ENCODE measurements at places on chromosomes 6 and 20.

DNA sequence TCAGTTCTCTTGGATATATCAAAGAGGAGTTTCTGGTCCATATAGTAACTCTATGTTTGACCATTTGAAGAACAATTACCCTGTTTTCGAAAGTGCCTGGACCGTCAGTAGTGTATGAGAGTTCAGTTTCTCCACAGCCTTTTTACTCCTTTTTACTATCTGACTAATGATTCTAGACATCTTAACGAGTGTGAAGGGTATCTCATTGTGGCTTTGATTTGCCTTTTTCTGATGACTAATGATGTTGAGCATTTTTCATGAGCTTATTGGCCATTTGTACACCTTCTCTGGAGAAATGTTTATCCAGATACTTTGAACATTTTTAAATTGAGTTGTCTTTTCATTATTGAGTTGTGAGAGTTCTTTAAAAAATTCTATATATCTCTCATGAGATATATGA, 114.9 kb upstream of the ATXN1 start:
- no peak for DNase-seq

DNA sequence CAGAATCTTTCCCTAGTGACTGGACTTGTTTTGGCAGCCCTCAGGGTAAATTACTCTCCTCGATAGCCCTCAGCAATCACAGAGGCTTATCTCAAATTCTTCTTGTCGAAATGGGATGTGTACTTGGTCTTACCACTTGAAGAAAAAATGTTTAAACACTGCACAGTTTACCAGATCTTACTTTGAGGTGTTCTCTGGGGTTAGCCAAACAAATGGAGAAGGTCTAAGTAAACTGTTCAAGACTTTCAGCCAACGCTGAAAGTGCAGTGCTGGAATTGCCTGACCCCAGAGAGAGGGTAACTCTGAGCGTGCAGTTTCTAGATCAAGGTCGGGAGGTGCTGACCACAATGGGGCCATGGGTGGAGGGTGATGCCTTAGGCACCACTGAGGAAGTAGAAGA, 39.2 kb downstream of the MYLIP start:
- DNase-seq = no peak

DNA sequence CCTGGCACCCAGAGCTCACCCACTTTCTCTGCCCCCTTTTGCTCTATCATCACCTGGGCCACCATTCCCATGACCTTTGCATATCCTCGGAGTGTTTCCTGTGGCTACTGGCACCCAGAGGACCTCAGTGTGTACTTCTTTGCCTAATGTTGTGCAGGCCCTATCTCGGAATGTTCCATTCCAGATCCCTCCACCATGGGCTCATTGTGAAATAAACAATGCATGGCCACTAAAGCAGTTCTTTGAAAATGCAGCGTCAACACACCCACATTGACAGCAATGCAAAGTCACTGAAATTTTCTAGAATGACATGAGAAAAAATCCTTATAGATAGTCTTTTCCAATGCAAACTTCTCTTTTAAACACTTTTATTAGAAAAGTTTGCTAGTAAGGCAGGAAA, 72.9 kb upstream of the AGPAT4 start:
- DNase-seq = no peak

GRCh38 chr6:110661414-110661813, 153.9 kb downstream of the CDK19 start:
- no peak for DNase-seq

DNA sequence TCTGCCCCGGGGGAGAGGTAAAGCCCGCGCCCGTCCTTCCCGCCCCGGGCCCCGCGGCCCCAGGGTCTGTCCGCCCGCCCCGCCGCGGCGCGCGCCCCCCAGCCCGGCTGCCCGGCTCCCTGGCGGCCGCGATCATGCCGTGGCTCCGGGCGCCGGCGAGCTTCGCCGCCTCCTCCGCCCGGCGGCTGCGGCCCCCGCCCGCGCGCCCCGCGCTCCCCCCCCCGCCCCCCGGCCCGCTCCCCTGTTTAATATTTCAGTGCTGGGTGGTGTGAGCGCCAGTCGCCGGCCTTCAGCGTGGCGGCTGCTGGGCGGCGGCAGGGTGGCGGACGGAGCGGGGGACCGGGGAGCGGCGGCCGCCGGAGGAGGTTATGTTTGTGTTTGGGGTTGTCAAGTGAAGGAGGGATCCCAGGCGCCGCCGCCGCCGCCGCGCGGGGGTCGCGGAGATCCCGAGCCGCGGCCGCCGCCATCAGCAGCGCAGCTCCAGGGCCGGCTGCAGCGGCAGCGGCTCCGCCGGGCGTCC, at the start of gene HIVEP1:
Gene HIVEP1, plus strand, starts transcription at position 275 of the 520 bp plus-strand sequence. CDS start 3,317 bp downstream, outside the sequence.
- DNase-seq = no peak

- DNase-seq = peak; percentile 88
These were observed 17.4 kb upstream of the TBC1D22B start for GRCh38 chr6:37239950-37240713.

- DNase-seq = peak; percentile 28
These were observed 13.4 kb upstream of the CPNE5 start for GRCh38 chr6:36852481-36853147.

DNA sequence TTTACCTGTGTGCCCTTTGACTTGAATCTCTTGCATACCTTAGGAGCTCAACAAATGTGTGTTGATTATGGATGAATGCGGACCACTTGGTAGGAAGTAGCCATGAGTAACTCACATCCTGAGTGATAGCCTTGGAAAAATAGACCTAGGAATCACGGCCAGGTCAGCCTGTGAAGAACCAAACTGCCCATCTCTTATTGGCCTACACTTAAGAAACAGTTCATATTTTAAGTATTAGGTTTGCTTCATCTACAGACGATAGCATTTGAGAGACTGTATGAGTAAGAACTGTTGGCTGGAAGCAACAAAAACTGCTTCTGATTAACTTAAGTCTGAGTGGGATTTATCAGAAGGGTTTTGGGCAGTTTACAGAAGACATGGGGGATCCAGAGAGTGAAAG, 320.1 kb upstream of the PRND start:
- peak; percentile 29 for DNase-seq

GRCh38 chr20:32484225-32484957, 100.7 kb downstream of the NOL4L start:
- no peak for DNase-seq

DNA sequence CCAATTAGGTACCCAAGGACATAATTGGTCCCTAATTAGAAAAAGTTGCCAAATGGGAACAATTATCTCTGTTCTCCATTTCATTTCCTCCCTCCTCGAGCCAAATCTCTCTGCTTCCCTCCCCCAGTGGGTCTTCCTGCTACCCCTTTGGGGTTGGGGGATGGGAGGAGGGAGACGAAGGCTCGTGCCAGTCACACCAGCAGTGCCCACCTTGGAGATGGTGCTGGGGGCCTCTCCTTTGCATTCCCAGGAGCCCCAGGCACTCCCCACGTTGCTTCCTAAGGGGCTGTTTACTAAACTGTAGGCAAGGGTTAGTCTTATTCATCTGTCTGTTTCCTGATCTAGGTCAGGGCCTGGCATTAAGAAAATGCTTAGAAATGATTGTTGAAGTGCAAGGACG, 33.1 kb downstream of the MDFI start:
- DNase-seq = no peak

DNA sequence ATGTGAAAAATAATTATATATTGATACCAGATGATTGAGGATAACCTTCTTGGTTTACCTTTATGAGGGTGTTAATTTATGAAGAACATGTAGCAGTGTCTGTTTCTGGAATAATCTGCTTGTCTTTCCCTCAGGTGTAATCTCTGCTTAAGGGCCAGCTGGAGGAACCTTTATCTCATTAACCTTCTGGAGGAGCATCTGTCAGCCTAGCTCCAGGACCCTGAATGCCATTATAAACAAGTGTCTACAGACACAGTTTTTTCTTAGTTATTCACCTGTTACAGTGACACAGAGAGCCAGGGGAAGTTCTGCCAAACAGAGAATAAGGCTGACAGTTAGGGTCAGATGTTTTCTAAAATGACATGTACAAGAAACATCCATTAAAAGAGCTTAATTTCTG, at the start of gene IMPG1:
Gene IMPG1, minus strand, starts transcription at position 101 of the 400 bp plus-strand sequence. CDS start 174 bp downstream, outside the sequence.
- no peak for DNase-seq

DNA sequence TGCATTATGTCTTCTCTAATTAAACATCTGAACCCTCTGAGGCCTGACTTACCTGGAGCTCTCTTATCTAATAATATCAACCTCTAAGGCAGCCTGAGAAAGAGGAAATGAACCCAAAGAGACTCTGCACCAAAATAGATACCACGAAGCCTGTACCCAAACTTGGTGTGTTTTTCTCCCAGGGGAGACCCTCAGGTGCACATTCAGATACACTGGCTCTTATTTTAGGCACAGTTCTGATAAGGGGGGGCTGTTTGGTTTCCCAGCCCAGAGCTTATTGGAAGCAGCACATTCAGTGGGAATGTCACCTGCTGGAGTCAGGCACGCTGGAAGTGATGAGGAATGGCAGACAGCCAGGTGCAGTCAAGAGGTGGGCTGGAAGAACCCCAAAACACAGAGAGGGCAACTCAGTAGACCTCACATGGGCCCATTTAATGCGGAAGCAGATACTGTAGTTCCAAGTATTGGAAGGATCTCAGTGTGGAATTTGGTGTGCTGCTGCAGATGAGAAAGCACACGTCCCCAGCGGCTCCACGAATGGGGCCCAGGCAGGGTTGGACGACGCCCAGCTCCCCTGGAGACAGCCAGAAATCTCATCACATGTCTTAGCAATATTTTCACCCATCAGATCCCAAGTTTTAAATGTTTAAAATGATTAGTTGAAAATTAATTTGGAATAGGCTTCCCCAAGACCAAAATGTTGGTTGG, 9.7 kb upstream of the CCR6 start:
- no peak for DNase-seq

GRCh38 chr20:9886227-9886626, 47.4 kb upstream of the PAK5 start:
- no peak for DNase-seq

- DNase-seq = no peak
These were observed 289.1 kb upstream of the SUPT3H start for GRCh38 chr6:45666846-45667245.

DNA sequence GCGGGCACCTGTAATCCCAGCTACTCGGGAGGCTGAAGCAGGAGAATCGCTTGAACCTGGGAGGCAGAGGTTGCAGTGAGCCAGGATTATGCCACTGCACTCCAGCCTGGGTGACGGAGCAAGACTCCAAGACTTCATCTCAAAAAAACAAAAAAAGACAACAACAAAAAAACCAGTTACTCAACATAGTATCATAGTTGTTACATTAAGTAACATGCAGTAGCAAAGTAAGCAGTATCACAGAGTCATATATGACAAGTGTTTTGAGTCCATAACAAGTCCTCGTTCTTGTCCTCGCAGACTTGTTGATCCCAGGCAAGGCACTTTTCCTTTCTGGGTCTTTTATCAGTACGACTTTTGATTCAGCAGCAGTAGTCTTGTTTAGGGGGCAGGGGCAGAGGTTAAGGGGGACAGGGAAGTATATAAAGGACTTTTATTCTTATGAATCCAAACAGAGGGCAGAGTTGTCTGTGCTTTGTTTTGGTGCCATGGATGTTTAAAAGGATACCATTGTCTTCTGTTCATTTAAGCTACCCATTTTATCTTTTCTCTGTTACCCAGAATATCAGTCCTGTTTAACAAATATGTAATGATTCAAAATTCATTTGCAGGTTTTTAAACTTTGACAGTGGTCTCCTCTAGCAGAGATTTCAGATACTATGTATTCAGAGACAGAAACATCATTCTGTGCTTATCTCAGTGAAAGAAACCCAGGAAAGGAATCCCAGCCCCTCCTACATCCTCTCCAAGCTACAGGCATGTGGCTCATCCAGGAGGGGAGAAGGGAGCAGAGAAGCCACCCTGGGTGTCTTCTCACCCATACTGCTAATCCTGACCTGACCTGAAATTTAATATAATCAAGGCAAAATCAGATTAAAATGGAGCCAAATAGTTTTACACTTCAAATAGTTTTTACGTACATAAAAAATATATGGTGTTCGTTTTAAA, 137.9 kb upstream of the EDN1 start:
- DNase-seq = no peak

GRCh38 chr20:40037511-40037910, 651.5 kb downstream of the MAFB start:
- no peak for DNase-seq

- DNase-seq = no peak
These were observed 208.4 kb downstream of the ANKRD60 start for GRCh38 chr20:58019850-58020625.

GRCh38 chr6:128601060-128601459, 80.7 kb upstream of the PTPRK start:
- no peak for DNase-seq

DNA sequence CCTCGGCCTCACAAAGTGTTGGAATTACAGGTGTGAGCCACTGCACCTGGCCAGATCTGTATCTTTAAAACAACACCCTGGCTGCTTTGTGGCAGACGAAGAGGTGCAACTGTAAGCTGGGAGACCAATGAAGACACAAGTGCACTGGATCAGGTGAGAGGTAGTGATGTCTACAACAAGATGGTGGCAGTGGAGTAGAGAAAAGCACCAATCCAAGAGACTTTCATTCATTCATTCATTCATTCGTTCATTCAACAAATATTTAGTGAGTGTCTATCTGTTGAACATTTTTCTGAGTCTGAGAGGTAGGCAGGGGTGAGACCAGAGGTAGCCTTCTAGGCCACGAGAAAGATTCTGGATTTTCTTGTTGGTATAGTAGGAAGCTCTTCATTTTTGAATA, 36.9 kb upstream of the TTPAL start:
- DNase-seq = no peak

- no peak for DNase-seq
These were observed 215.7 kb downstream of the SLC35F1 start for GRCh38 chr6:118122801-118123200.

DNA sequence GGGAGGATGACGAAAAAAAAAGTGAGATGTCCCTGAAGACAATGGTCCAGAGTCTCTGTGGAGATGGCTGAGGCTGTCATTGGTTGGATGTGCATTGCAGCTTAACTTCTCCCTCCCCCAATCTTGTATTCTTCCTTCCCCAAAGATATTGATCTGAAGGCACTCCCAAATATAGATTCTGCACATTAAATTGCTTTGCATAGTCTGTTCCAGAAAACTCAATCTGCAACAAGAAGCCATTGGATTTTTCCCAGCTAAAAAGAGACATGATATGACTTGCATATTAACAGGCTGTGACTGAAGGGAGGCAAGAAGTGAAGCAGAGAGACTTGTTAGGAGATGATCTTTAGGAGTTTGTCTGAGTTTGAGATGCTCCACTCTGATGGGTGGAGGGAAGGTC, 245.2 kb upstream of the MOCS1 start:
- no peak for DNase-seq

- DNase-seq = no peak
These were observed 226.9 kb downstream of the TTLL2 start for GRCh38 chr6:167551628-167552257.

DNA sequence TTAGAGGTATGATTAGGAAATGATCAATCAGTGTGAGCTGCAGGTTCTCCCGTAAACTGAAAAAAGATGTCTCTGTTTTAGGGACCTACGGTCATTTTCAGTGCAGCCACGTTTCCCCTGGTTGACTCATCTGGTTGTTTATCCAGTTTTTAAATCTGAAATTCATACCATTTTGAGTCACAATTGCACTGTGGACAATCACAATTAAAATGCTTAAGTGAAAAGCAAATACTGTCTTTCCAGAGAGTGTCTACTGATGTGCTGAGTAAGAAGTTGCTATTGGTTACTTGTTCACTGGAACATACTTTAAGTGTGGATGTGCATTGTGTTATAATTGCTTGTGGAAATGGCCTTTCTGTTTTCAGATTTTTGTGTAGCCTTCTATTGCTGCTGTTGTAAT, 305.1 kb upstream of the SASH1 start:
- DNase-seq = no peak
